Aortic smooth muscle cell (primary cell): ENCODE measurements at places on chromosomes 4 and X. TPM values are rescaled to one million over a fixed set of nuclear protein-coding genes. Genes with fewer than 3 reads are reported as not detected.

Gene ARSJ
- total RNA-seq, result 32.1 and 36.2 TPM in 2 replicates

Gene DKK2
- 0.66 and 4.3 TPM in 2 replicates for total RNA-seq

Gene KLF8
- 1.8 and 3.2 TPM in 2 replicates for total RNA-seq

Gene USP17L27
- not detected in 2 replicates for total RNA-seq

Gene KIT
- 1.1 and 1.3 TPM in 2 replicates for total RNA-seq

Gene CACNA1F
- total RNA-seq, result not detected in 2 replicates

Gene HDX
- total RNA-seq, result 2.5 and 2.9 TPM in 2 replicates

Gene TASL
- not detected in 2 replicates for total RNA-seq
